ENCODE measurements at places on chromosomes 2 and 18. TPM values are rescaled to one million over a fixed set of nuclear protein-coding genes. Genes with fewer than 3 reads are reported as not detected.

AQP12B gene
- not detected for total RNA-seq

MDH1B gene
- 1.2 TPM for total RNA-seq

DNA sequence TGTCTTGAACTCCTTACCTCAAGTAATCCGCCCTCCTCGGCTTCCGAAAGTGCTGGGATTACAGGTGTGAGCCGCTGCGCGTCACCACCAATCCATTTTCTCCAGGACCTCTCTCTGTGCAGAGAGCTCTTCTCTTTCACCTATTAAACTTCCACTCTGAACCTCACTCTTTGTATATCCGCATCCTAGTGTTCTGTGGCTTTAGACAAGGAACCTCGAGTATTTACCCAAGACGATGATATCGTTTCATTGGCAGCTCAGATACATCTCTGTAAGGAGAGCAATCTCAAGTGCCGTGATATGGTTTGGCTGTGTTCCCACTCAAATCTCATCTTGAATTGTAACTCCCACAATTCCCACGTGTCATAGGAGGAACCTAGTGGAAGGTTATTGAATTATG lies 15.1 kb upstream of the WDR33 start:
- no peaks in the 10 kb centered on the region for H3K36me3 ChIP-seq
- no peak for DNase-seq
- peaks cover 19% of the 10 kb centered on the region for H3K4me1 ChIP-seq
- H3K27ac ChIP-seq = no peak overlapping the region

- H3K4me1 ChIP-seq = no peaks in the 10 kb centered on the region
- peak; percentile 55 for DNase-seq
- no peaks in the 10 kb centered on the region for H3K36me3 ChIP-seq
Measured at GRCh38 chr2:240913810-240914644, 7.9 kb downstream of the CROCC2 start.

DNA sequence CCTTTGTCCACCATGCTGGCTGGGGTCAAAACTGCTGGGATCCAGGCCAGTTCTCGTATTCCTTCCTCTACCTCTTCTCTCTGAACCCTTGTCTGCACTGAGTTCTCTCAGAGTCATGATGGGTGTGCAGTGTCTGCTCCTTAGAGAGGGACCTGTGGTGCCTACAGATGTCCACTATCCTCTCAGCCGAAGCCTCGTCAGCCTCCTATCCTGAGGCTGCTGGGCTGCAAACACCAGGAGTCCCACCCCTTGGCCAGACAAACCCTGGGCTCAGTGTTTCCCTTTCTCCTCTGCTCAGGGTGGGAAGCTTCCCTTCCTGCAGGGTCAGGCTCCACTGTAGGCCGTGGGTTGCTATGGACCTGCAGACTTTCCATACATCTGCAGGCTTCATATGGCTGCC lies 2.3 kb downstream of the INPP5D start:
- no peaks in the 10 kb centered on the region for H3K27me3 ChIP-seq
- peak overlapping the region; percentile 80 for H3K27ac ChIP-seq
- peak overlapping the region; percentile 100 for H3K4me3 ChIP-seq
- no peak for DNase-seq

GRCh38 chr2:142707318-142707717 lies 170.1 kb upstream of the KYNU start:
- no peaks in the 10 kb centered on the region for H3K4me1 ChIP-seq
- no peak overlapping the region for H3K27ac ChIP-seq
- DNase-seq = no peak
- no peak overlapping the region for H3K4me3 ChIP-seq

Measured in CD8-positive, alpha-beta memory T cell (primary cell).